Muscle of leg (tissue), 16 donors: ENCODE measurements at places on chromosomes 5 and 9. TPM values are rescaled to one million over a fixed set of nuclear protein-coding genes. Genes with fewer than 3 reads are reported as not detected.

DNA sequence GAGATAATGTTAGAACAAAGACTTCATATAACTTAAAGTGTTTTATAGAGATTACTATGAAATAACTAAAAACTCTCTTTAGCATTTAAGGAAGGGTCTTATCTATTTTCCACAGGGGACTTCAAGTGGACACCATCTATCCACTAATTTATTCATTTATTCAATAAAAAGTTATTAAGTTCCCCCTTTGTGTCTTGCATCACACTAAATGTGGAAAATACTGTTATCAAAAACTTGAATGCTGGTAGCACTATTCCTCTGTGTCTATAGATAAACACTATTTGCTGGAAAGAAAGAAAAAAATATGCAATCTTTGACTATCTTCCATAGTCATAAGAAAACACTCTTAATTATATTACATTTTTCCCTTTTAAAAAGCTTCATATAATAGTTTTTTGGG is 20.1 kb upstream of the ZNF622 start:
- no peak for DNase-seq

The PCDHB10 gene
- 2.1 TPM for total RNA-seq

DNA sequence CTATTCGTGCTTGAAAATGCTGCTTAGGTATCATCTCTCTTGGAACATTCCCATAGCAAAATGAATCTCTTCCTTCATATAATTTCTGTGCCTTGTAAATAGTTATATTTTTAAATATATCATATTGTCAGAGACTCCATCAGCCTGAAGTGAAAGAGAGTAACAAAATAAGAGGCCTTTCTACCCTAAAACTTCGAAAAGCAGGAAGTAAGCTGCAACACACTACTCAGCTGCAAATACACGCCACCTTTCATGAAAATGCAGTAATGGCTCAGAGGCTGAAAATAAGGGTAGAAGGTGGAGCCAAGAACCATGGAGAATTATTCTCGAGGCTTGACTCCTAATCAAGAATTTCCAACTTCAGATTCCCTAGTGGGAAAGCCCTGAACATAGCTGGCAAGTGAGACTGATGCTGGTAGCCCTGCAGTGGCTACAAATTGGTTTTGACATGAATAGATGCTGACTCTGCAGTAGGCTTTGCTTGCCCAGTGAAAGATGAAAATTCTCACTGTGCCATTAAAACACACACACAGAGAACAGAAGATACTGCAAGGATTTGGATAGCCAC is 30.2 kb upstream of the PTGER4 start:
- no peak for DNase-seq

The PHF24 gene
- total RNA-seq: 0.09 TPM

GRCh38 chr5:71666321-71666720 is 52.8 kb upstream of the CARTPT start:
- DNase-seq: no peak
